NCI-H1694 treated with DMSO at 0.1 percent for 48 hours (cell line): ENCODE measurements at places on chromosomes 3 and 15.

DNA sequence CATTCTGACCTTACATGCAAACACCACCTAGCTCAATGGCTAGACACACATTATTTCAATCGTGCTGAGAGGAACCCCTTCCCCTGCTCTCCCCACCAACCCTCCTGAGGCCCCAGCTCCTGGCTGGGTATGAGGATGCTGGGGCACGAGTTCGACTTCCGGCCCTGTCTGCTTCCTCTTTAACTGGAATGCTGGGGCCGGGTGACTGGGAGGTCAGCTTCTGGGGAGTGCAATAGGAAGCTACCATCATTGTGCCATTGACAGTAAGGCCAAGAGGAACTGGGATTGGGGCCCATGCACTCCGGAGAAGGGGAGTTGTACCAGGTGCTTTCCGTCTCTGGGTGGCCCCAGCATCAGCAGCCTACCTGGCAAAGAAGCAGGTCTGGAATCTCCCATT lies 15.6 kb upstream of the TLE3 start:
- DNase-seq = no peak

- DNase-seq = no peak
Measured at GRCh38 chr3:143755978-143756377, 92.3 kb downstream of the SLC9A9 start.

DNA sequence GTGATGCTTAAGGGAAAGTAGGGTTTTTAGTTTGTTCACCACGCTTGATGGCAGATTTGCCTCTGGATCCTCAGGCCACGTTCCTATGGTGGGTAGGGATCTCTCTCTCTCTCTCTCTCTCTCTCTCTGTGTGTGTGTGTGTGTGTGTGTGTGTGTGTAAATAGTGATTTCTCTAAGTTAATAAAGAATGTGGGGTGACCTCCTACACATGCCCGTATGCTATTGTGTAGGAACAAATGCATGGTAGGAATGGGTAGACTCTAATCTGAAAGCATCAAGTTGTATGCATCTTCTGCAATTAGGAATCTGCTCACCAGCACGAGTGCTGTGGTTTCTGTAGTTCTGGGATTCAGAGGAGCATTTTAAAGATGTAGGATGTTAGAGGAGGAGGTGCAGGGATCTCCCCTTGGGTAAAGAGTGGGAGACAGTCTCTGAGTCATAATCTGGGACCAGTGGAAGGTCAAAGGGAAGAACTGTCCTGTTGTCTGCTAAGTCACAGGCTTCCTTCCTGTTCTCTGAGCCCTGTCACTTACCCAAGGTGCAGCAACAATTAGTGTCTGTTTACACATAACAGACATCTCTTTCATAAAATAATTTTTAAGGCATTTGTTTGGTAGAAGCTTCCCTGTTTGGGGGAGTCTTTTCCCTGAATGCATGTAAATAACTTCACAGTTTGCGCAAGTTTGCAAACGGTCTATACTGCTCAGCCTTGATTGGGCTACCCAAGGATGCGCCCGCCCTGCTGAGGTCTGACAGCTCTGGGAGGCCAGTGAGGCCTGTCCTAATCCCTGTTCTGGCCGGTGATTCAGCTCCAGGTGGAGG lies 139.8 kb downstream of the IGF1R start:
- no peak for DNase-seq

DNA sequence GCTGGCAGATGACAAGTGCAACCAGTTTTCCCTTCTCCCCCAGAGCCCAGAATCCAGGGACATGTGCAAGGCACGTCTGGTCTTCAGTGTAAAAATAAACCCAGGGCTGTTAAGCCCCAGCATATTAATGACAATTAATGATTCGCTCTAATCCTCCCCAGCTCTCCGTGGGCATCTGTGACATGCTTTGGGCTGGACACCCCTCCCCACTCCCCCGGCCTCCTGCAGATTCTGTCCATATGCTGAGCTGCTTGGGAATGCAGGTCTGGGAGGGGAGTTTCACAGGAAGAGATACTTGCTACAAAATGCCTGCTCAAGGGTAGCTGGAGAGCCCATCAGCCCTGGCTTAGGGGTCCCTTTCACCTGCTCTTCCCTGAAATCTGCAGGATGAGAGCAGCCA lies 43.0 kb upstream of the NTRK3 start:
- DNase-seq = no peak

GRCh38 chr15:70493376-70493775 lies 270.0 kb downstream of the UACA start:
- no peak for DNase-seq

DNA sequence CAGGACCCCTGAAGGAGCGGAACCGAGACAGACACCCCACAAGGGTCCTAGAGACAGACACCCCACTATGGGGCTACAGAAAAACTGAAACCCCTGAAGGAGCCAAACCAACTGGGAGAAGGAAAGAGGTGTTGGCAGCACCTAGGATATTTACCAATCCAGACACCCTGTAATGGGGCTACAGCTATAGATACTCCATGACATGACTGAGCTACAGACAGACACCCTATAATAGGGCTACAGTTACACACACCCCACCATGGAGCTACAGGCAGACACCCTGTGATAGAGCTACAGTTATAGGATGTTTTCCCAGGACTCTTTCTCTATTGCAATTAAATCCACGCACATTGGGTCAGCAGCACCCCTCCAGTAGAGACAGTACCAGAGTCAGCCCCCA lies 22.6 kb upstream of the ADGRG7 start:
- no peak for DNase-seq

GRCh38 chr3:167305340-167305890 lies 74.7 kb downstream of the ZBBX start:
- DNase-seq = no peak

- no peak for DNase-seq
Measured at GRCh38 chr3:69823743-69824142, 84.5 kb downstream of the MITF start.

DNA sequence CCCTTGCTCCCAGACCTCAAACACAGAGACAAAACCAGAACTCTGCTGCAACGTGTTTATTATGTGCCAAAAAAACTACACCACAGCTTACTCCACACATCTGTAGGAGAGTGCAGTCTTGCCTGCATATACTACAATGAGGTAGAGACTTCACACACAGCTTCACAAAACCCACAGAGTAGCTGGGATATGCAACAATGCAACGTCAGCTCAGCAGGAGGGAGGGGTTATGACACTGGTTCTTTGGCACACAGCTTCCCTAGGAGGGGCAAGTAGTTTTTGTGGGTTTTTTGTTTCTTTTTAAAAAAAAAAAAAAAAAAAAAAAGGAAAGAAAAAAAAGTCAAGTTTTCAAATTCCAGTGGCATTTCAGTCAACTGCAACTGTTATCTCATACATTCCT lies 2.9 kb upstream of the RPS17 start:
- no peak for DNase-seq

GRCh38 chr3:58452176-58452575 lies 18.5 kb upstream of the PDHB start:
- no peak for DNase-seq

- DNase-seq = no peak
Measured at GRCh38 chr15:57949374-57949943, 116.1 kb downstream of the ALDH1A2 start.

DNA sequence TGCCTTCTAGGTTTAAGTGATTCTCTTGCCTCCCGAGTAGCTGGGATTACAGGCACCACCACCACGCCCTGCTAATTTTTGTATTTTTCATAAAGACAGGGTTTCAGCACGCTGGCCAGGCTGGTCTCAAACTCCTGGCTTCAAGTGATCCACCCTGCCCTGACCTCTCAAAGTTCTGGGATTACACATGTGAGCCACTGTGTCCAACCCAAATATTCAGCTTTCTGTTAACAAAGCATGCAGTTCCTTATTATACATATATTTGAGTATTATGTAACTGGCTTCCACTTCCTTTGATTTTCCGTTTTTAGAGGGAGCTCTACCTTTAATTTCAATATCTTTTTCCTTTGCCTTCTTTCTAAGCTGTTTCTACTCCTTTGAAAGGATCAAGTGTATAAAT lies 26.1 kb downstream of the TSC22D2 start:
- no peak for DNase-seq

GRCh38 chr15:74525309-74525708 lies 15.7 kb upstream of the ARID3B start:
- DNase-seq = no peak

GRCh38 chr15:58401991-58402649 lies 29.7 kb upstream of the LIPC start:
- no peak for DNase-seq

DNA sequence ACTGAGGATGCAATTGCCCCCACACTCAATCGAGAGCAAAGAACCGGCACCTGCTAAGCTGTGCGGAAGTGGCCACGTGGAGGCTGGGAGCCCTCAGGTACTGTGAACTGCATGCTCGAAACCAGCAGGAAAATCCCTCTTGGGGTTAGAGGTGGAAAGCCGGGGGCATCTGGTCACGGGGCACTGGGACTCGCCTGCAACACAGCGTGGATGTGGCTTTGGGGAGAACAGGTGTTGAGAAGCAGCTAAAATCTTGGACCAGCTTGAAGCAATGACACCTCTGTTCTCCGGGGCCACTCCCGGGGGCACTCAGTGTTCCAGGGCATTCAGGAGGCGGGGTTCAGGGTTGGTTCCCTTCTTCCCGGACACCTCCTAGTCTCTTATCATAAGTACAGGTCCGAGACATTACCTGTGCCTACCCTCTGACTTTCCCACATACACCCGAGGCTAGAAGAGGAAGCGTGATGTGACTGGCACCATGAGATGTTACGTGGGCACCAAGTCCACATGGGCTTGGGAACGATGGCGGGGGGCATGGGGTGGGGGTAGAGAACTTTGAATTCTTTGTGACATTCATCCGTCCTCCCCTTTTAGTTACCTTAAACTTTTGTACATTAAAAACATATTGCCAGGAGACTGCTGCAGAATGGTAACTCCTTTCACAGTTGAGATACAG lies 172.0 kb downstream of the ADAMTS17 start:
- DNase-seq = no peak
